ENCODE measurements at places on chromosomes 1 and 21.

DNA sequence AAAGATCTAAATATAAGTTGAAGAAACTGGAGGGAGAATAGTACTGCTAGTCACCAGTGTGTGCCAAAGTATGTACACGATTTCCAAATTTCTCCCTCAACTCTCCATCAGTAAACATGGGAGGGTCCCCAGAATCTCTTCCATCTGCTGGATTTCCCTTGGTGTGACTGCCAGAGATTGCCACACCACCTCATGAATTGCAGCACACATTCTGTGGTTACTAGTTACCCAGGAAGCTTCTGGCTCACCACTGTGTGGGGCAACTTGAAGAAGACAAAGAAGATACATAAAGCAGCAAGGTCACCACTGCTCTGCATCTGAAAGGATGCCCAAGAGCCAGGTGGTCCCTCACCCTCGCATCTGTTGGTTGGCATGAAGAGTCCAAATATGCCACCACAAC is 191.7 kb upstream of the ESRRG start:
- DNase-seq: no peak

DNA sequence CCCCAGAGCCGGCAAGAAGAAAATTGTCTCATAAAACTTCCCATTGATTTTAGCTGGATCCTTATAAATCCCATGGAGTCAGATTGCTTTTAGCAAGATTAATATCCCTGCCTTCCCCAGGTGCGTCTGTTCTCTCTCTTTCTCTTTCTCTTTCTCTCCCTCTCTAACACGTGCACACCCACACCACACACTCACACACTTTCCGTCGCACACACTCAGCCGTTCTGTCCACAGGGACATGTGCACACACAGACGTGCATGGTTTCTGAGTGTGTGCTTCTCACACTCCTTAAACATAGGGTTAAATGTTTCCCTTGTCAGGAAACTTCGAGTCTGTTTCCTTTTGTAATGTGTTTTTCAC is 98.7 kb upstream of the NFIA start:
- no peak for DNase-seq

GRCh38 chr21:21290751-21291150 is 292.5 kb downstream of the NCAM2 start:
- DNase-seq: no peak

DNA sequence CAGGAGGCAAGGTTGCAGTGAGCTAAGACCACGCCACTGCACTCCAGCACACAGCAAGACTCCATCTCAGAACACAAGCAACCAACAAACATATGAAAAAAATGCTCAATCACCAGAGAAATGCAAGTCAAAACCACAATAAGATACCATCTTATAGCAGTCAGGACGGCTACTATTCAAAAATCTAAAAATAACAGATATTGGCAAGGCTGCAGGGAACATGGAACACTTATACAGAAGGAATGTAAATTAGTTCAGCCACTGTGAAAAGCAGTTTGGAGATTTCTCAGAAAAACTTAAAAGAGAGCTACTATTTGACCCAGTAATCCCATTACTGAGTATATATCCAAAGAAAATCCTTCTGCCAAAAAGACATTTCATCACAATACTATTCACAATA is 27.6 kb upstream of the POGK start:
- DNase-seq: no peak

DNA sequence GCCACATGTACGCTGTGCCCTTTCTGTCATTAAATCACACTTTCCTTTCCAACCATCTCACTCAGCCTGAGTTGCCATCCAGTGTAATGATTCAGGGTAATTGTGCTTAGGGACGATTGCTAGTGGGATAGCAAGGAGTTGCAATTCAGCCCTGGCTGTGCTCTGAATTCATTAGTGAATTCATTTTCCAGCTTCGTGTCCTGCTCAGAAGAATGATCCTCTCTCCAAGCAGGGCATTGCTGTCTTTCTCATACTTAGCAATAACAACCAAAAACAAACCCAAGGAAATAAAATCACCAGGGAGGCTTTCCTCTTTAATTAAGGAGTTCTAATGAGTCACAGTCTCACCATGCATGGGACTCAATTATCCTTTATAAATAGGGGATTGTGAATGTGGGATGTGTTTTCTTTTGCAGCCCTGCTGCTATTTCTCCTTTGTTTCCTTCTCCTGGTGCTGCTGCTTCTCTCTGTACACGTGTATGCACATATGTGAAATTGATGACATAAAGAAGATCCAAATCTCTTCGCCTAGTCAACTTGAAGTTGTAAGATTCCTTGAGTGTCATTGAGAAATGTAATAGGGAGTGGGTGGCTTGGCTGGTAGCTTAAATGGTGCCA is 167.0 kb downstream of the TSEN15 start:
- no peak for DNase-seq

DNA sequence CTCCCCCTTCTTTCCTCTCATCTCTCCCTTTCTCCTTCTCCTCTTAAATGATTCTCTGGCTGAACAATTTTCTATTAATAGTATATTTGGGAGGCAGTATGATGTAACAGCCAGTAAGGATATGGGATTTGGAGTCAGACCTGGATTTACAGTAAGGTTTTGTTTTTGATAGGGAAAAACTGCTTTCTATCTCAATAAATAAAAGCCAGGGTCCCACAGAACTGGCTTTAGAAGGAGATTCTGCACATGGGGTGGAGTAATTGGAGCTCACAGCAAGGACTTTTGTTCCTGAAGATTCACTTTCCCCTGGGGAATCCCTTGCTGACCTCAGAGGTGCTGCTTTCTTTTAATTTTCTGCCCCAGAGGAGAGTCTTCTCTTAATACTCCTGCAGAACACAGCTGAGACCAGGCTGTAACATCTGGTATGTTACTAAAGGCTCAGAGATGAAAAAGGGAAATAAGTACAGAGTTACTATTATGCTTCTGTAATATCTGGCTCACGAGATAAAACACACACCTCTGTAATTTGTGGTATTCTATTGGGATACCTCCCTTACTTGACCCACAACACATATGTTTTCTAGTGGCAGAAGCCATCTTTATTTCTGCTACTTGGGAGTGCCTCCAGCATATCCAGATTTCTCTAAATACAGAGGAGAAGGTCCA is 13.4 kb downstream of the EPB41 start:
- DNase-seq: no peak
